ENCODE measurements at places on chromosomes 6 and 20.
A peak's percentile ranks its signal among the peaks of the same experiment; 100 is the strongest.

DNA sequence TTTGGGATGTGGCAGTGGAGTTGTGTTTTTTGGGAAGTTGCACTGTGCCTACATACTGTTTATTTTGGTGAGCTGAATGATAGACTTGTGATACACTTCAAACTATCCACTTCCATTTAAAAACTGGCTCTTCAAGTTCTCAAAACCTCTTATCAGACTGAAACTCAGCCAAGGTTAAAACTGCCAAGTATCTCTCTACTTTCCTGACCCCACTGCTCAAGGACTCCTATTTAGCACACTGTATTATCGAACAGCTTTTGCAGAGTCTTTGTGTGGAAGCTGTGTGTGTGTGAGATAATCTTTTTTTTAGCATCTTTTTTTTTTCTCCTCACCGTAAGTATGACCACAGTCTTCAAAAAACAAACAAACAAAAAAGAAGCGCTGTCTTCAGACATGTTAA, 21.1 kb downstream of the STX11 start:
- DNase-seq, result no peak

GRCh38 chr20:44765701-44766347, 20.2 kb downstream of the KCNK15 start:
- no peak for DNase-seq

GRCh38 chr20:23445596-23446217, 6.2 kb downstream of the CSTL1 start:
- DNase-seq, result peak; percentile 67

- no peak for DNase-seq
These were observed 523.0 kb upstream of the FLRT3 start for GRCh38 chr20:14860410-14860814.

- DNase-seq, result no peak
These were observed 5.7 kb downstream of the TUBB2A start for GRCh38 chr6:3151691-3152090.

DNA sequence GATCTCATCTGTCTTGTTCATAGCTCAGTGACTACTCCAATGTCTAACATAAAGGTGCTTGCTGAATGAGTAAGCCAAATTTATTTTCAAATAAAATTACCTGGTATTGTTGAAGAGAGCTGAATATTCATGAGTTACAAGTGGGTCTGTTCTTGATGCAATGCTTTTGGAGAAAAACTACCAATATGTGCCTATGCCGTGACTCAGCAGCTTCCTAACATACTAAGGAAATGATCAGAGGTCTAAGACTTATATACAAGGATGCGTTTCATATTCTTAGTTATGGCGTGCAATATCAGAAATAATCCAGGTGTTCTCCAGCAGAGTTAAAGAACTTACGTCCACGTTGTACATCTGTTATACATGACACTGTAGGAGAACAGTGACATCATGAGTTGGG, 5.1 kb downstream of the FAM120B start:
- no peak for DNase-seq

DNA sequence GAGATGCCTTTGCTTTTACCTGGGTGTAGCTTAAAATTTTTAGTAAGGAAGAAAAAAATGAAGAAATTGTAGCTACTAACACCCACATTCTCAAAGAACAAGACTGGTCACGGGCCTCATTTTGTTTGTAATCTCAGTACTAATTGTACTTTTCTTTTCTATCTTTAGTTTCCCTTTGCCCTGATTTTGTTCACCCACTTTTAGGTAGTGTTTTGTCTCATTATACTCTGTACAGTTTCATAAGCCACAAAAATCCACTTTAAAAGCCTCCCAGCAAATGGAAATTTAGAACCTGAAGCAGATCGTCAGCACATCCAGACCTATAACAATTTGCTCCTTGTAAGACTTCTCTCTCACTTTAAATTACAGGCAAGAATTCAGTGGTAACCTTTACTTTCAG, 43.3 kb downstream of the TP53INP2 start:
- DNase-seq, result no peak

GRCh38 chr20:38658879-38659596, 57.4 kb downstream of the ARHGAP40 start:
- no peak for DNase-seq

DNA sequence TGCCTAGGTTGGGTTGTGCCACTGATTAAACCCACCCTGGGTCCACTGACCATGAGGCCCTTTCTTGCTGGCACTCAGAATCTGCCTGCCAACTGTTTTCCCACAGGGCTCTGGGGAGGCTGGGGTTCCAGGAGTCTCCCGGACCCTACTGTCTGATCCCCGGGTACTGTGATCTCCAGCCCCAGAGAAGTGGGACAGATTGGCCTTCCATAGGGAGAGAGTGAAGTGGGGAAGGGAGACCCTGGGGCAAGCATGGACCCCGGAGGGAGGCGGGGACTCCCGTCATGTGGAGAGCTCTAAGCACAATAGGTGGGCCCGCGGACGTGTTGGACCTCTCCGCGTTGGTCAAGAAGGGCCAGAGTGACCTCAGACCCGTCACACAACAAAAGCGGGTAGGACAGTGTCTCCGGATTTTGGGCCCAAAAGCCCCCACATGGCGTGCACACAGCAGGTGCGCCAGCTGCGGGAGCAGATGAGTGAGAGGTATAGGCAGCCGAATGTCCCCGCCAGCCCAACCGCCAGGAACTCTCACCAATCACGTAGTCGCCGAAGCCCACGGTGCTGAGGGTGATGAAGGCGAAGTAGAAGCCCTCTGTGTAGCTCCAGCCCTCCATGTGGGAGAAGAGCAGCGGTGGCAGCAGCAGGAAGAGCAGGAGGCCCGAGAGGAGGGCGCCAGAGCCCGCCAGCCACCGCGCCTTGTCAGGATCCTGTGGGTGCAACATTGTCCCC, 10.6 kb downstream of the KCNK17 start:
- no peak for DNase-seq

GRCh38 chr6:105263685-105264610, 84.1 kb upstream of the POPDC3 start:
- no peak for DNase-seq

- no peak for DNase-seq
These were observed 807 bp downstream of the LKAAEAR1 start for GRCh38 chr20:64083378-64083803.

DNA sequence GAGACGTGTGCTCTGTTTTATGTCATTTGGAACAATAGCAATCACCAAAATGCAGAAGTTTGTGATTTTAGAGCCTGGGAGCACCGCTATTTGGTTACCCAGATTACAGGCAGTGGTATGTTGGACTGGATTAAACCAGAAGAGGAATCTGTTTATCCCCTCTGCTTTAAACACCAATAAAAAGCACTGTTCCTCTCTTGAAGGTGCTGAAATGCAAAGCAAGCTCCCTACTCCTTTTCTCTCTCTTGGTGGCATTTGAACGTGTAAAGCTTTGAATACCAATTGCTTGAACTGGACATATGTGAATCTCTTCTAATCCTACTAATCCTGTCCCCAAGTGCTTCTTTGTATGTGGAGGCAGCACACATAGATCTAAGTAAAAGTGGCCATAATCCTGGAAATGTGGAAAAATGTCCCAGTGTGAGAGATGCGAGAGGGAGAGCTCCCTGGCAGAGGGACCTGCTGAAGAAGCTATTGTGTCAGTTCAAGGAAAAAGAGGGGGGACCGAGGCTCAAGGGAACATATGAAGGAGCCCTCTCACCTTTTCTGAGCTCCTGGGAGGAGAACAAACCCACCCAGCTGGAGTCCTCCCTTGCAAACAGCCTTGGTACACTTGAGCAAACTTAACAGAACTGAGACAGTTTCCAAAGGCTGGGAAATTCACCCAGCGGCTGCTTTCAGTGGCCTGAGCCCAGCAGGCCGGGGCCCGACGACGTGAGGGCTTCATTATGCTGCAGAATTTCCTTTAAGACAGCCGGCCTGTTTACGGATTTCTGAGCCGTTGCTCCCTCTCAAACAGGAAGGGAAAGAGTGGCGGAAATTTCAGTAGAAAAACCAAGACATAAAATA, 18.8 kb upstream of the OLIG3 start:
- DNase-seq, result no peak

DNA sequence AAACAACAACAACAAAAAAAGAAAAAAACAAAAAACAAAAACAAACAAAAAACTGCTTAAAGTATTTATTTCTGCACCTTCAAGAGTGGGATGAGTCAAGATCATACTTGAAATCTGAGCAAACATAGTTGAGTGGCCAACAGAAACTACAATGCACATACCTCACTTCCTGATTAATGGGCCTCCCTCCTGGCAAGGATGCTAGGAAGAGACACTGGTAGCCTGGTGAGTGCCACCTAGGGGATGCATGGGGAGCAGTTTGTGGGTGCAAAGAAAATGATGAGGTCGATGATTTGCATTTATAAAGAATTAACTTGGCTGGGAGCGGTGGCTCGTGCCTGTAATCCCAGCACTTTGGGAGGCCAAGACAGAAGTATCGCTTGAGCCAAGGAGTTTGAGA, 808.1 kb downstream of the MAFB start:
- DNase-seq, result peak; percentile 21

- peak; percentile 53 for DNase-seq
These were observed 12.1 kb upstream of the XRN2 start for GRCh38 chr20:21291026-21291425.

DNA sequence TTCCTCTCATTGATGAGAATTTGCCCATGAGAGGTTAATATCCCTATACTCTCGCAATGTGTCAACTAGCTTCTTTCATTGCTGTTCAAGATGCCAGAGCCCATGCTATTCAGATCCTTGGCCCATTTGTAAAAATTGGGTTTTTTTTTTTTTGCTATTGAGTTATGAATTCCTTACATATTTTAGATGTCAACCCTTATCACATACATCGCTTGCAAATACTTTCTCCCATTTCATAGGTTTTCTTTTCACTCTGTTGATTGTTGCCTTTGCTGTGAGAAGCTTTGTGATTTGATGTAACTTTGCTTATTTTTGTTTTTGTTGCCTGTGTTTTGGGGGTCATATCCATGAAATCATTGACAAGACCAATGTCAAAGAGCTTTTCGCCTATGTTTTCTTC, 32.2 kb upstream of the IPCEF1 start:
- no peak for DNase-seq

GRCh38 chr6:137734875-137735182, 132.2 kb upstream of the TNFAIP3 start:
- no peak for DNase-seq

DNA sequence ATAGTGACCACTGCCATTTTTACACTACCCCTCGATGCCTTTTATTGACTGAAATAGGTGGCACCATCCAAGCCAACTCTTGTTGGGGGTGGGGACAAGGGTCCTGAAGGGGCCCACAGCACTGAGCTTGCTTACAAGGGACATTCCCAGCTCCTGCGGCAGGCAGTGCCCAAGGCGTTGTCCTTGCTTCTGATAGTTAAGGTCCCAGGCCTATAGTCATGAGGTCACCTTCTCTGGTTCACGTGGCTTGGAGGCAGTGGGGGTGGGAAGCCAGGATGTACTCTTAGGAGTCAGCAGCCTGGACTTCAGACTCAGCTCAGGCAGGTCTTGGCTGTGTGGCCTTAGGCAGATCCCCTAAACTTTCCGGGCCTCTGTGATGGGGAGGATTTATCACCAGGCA, 48.6 kb downstream of the TOX2 start:
- no peak for DNase-seq

DNA sequence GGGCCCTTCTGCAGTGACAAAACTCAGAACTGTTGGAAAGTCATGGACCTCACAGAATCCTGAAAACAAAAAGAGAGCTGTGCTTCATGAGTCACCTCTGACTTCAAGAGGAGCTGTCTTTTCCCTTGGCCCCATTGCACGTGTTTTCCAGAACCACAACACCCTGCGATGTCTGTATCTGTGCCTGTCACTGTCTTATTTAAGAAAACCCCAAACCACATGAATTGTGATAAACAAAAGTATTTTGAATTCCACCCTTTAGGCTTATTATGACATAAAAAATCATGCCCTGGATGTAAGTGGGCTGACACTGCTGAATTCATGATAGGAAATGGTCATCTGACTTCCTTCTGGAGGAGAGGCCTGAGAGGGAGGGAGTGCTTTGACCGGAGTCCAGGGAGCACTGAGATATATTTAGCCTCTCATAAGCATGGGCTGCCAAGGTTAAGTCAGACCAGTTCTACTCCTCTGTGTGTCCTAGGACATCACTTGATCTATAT, 96.4 kb upstream of the DUSP22 start:
- no peak for DNase-seq
